Forelimb muscle (tissue), 1 donor: ENCODE measurements at places on chromosomes 2 and 18.

GRCh38 chr2:123953846-123954245 is 71.2 kb upstream of the CNTNAP5 start:
- DNase-seq: no peak

DNA sequence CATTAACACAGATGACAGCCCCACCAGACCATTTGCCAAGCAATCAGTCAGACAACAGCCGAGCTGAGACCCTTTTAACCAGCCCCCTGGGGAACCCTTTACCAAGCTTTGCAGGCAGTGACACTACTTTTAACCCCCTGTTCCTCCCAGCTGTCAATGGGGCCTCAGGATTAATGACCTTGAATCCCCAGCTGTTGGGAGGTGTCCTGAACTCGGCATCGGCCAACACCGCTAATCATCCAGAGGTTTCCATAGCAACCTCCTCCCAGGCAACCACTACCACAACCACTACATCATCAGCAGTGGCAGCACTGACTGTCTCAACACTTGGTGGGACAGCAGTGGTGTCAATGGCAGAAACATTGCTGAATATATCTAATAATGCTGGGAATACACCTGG is 160.9 kb upstream of the EPC2 start:
- DNase-seq: no peak

DNA sequence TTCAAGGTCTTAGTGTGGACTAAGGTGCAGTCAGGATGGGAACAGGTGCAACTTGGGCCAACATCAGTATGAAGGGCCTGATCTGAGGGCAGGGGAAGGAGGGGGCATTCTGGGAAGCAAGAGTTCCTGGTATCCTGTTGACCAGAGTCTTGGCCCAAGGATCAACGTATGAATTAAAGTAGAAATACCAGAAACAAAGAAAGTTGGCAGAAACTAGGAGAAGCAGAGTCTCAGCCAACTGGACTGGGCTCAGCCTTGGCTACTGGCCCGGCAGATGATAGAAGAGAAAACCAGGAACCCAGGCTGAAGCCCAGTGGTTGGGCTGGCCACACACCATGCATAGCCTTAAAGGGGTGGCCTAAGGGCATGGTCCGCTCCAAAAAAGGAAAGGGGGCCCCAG is 2.3 kb downstream of the CETN1 start:
- DNase-seq: no peak

DNA sequence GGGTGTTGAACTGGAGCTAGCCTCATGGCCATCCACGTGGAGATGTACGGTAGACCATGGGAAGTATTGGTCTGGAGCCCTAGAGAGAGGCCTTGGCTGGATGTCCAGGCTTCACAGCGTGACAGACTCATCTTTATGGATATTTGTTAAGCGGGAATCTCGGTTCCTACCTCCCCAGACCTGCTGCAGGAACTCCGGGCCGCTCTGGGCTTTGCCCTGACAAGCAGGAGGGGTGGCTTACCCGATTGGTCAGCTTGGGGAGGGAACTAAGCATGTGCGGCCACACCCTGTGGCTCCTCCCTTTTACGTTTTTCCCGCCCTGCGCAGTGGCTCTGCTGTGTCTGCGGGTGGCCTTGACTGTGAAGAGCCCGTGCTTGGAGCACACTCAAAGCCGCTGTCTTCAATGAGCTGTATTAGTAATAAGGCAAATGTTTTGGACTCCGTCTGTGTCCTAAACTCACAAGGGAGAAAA is 52.3 kb downstream of the PAPOLG start:
- no peak for DNase-seq

DNA sequence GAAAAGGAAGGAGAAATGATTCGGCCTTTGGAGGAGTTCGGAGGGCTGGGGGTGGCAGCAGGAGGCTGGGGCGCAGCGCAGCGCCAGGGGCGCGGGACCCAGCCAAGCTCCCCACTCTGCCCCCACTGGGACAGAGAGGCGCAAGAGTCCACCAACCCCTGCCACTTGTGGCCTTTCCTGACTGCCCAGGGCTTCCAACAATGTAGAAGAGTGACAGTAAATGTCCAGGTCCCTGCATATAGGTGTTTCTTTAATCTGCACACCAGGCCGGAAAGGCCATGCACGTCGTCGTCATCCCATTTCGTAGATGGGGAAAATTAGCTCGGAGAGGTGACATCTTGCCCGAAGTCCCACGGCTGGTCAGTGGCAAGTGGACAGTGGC is 96.6 kb downstream of the INHBB start:
- no peak for DNase-seq

DNA sequence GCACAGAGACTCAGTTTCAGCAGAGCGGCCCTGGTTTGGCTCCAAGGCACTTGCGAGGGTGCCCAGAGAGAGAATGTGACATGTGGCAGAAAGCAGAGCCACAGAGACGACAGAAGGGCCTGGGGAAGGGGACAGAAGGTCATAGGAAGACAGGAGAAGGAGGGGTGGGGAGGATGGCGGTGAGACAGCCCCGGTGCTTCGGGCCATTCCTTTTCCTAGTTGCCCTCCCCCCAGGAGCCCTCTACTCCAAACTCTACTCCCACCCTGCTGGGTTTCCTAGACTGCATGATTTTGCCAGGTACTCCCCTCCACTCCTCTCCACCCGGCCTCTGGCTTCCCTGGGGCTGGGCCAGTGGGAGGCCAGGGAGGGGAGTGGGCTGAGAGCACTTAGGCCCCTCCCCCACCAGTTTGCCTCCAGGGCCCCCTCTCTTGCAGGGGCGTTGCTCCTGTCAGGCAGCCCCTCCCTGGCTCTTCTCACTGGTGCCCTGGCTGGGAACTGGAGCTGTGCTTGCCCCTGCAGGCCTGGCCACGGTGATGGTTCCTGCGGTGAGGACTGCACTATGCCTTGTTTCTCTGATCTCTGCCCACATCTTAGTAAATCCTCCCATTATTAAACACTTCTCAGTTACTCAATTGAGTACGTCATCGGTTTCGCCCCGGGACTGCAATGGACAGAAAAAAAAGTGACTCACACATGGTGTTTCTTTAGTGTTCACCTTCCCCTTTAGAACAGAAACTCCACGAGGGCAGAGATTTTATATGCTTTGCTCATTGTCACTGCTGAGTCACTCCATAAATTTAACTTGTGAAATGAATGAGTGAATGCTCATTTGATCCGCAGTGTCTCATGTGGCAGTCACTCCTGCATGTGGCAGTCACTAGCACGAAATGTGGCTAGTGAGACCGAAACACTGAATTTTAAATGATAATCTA is 58.7 kb upstream of the SP3 start:
- no peak for DNase-seq

- DNase-seq: peak; percentile 26
Observed at GRCh38 chr2:151673016-151673415, 61.3 kb downstream of the NEB start.

- DNase-seq: no peak
Observed at GRCh38 chr2:96952976-96953610, 33.3 kb downstream of the FAM178B start.

DNA sequence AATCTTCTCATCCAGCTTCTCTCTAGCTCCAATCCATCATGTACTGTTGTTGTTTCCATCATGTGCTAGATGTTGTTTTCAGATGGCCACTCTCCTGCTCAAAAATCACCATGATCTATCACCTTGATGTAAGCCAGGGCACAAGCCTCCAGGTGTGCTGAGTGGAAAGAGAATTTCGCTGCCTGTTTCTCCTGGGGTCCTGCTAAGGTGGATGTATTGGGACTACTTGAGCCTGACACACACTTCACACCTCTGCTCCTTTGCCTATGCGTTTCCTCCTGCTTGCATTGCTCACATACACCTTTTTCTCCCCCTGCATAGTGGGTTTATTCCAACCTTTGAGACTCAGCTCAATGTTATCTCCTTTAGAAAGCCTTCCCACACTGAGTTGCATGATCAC is 287.6 kb downstream of the CYRIA start:
- no peak for DNase-seq

GRCh38 chr2:168584911-168585310 is 128.8 kb downstream of the CERS6 start:
- no peak for DNase-seq

DNA sequence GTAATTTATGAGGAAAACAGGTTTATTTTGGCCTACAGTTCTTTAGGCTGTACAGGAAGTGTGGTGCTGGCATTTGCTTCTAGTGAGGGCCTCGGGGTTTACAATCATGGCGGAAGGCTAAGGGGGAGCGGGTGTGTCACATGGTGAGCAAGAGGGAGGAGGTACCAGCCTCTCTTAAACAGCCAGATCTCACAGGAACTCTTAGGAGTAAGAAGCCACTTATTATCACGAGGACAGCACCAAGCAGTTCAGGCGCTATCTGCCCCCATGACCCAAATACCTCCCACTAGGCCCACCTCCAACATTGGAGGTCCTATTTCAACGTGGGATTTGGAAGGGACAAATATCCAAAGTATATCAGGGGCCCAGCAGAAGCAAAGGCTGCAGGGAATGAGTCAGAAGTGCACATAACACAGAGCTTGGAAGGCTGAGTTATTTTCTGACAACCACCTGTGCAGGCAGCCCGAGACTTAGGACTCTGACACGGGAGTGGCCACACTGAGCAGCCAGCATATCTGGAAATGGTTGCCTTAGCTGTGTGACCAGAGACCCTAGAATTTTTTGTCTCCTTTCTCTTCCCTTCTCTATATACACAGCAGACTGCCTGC is 170.9 kb downstream of the PRPF40A start:
- no peak for DNase-seq

- peak; percentile 29 for DNase-seq
Observed at GRCh38 chr18:79738581-79739439, 58.9 kb upstream of the KCNG2 start.

- no peak for DNase-seq
Observed at GRCh38 chr2:48901416-48901815, 145.9 kb upstream of the LHCGR start.

GRCh38 chr2:205679410-205680009 is 2.8 kb upstream of the NRP2 start:
- no peak for DNase-seq
